Stimulated activated CD4-positive, alpha-beta T cell treated with anti-CD3 and anti-CD28 coated beads, Interleukin-1b, Interleukin-23, amount 100 ng/mL, for 24 hours (primary cell): ENCODE measurements at places on chromosomes 11 and 22.

GRCh38 chr22:44869196-44869595, 116.8 kb downstream of the ARHGAP8 start:
- DNase-seq: no peak

DNA sequence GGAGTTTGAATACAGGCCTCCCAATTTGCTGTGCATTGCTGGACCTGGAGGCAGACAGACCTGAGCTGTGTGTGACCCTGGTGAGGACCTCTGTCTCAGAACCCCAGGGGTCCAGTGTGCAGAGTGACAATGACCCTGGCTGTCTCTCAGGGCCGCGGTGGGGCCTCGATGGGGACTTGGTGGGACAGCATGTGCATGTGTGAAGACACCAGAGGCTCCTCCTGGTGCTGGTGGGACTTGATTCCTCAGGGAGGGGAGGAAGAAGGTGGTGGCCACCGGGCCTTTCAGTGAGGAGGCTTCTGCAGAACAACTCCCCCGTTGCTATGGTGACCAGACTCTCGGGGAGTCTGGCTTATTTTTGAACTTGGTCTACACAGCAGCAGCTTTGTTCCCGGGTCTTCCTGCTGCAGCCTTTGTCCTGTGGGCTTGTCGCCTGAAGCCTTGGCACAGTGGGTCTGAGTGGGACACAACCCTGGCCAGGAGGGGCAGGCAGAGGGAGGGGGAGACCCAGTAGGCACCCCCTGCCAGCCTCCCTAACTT, 35.3 kb downstream of the MCM5 start:
- no peak for DNase-seq

- DNase-seq: no peak
Observed at GRCh38 chr22:29338398-29338797, 22.9 kb upstream of the RASL10A start.

DNA sequence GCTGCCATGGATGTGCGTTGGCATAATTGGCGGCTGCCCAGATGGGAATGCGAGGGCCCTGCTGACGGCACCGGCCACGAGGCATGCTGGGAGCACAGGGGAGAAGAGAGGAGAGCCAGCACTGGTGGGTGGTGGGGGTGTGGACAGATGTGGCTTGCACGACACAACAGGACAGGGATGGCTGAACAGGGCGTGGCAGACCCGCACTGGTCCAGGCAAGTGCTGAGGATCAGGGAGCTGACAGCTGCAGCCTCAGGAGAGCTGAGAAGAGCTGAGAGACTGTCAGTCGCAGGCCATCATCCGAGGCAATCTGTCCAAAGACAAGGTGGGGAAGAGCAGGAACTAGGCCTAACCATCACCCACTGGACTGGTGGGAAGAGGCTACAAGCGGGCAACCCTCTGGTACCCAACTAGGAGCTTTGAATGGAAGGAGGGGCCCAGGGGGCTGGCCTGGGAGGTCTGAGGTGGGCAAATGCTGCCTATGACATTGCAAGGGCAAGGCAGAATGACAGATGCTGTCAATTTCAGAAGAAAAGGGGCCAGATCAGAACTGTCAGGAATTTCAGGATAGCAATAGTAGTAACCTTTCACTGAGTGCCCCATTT, 2.4 kb downstream of the GNB1L start:
- no peak for DNase-seq

GRCh38 chr11:383431-383830, 10.6 kb upstream of the PKP3 start:
- no peak for DNase-seq

DNA sequence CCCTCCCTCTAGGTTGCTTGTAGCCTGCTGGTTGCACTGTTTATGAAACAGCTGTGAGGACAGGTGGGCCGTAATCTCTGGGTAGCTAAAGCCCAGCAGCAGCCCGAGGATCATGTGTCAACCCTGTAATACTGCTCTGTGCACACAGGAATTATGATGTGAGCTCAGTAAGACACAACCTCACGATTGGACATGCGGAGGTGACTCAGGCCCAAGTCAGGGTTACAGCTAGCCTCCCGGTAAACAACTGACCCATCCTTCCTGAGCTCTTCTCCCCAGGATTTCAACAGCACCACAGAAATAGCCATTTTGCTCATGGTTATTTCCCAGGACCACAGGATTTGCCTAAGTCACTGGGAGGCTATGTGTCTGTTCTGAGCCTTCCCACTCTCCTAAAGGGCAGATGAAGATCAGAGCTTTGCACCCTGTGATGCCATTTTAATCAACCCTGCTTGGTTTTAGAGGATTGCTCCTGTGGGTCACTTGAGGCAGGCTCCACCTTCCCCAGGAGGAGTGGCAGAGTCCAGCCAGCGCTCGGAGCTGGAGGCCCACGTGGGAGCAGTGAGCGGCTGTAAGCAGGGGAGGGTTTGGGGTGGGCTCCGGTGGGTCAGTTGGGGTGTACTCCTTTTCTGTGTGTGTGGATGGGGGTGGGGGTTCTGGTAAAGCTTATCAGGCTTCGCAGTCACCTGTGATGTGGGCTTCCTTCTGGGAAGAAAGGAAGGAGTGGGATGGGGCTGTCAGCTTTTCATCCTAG, at the start of gene AMPD3:
TSS of gene AMPD3 (plus strand) at position 387 of the 754 bp plus-strand sequence. CDS start 6,256 bp downstream, outside the sequence.
- no peak for DNase-seq

DNA sequence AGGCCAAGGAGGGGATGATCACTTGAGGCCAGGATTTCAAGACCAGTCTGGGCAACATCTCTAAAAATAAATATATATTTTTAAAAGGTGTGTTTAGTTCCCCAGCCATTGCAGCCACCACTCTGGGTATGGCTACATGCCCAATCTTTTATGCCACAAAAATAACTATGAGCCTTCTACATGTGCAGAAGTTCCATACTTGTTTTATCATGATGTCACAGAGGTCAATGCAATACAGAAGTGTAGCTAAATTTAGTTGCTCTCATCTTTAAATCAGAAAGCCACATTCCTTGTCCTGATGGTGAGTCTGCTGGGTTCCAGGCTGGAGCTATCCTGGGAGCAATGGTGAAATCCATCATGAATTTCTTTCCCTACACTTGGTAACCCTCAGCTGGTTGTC, 436.3 kb downstream of the DYNC2H1 start:
- no peak for DNase-seq

- DNase-seq: no peak
Observed at GRCh38 chr11:72330131-72330727, 86.3 kb upstream of the PHOX2A start.

GRCh38 chr11:36508743-36509142, 1.3 kb downstream of the TRAF6 start:
- DNase-seq: no peak

- DNase-seq: no peak
Observed at GRCh38 chr22:47090591-47091245, 328.3 kb downstream of the TBC1D22A start.

GRCh38 chr11:130813638-130814037, 102.6 kb downstream of the SNX19 start:
- no peak for DNase-seq

DNA sequence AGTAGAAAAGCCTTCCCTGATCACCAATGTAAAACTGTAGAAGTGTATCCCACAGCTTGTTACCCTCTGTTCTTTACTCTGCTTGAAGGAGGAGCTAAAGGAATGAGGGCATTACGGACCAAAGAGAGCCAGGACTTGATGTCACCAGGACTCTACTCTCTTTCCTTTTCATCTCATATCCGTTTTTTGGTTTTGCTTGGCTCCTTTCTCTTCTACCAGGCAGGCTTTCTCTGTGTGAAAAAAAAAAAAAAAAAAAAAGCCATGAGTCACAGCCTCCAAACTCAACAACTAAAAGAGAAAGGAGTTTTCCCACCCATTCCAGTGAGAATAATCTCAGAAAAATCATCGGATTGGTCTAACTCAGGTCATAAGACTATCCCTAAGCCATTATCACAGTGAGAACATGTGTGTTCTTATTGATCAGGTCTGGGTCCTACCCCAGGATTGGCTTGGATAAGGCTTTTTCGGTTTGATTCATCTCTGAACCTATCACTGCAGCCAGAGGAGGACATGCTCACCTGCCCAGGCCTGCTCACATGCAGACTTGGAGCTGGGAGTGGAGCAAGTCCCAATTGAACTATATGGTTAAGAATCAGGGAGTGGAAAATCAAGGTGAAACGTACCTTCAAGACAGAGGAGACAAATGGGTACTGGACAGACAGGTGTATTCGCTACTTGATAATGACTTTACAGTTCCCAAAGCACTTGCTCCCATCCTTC, 19.4 kb upstream of the LRRC55 start:
- no peak for DNase-seq

- no peak for DNase-seq
Observed at GRCh38 chr11:1086171-1087102, 11.8 kb downstream of the MUC2 start.

- no peak for DNase-seq
Observed at GRCh38 chr11:87338046-87338639, 300.4 kb downstream of the TMEM135 start.

- DNase-seq: no peak
Observed at GRCh38 chr22:49306632-49307480, 520.8 kb downstream of the BRD1 start.

- DNase-seq: no peak
Observed at GRCh38 chr22:30879415-30879797, 89.2 kb downstream of the MORC2 start.

- DNase-seq: no peak
Observed at GRCh38 chr22:29734406-29734805, 14.6 kb downstream of the CABP7 start.

DNA sequence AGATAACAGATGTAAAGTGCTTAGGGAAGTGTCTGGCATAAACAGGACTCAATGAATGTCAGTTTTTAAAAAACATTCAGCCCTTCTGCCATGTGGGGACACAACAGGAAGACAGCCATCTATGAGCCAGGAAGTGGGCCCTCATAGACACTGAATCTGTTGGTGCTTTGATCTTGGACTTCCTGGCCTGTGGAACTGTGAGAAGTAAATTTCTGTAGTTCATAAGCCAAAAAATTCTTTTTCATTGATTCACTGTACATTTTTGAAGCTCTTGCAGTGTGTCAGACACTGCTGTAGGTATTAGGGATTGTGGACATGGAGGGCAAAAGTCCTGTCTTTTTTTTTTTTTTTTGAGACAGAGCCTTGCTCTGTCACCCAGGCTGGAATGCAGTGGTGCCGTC, 188.6 kb downstream of the HIPK3 start:
- DNase-seq: no peak

DNA sequence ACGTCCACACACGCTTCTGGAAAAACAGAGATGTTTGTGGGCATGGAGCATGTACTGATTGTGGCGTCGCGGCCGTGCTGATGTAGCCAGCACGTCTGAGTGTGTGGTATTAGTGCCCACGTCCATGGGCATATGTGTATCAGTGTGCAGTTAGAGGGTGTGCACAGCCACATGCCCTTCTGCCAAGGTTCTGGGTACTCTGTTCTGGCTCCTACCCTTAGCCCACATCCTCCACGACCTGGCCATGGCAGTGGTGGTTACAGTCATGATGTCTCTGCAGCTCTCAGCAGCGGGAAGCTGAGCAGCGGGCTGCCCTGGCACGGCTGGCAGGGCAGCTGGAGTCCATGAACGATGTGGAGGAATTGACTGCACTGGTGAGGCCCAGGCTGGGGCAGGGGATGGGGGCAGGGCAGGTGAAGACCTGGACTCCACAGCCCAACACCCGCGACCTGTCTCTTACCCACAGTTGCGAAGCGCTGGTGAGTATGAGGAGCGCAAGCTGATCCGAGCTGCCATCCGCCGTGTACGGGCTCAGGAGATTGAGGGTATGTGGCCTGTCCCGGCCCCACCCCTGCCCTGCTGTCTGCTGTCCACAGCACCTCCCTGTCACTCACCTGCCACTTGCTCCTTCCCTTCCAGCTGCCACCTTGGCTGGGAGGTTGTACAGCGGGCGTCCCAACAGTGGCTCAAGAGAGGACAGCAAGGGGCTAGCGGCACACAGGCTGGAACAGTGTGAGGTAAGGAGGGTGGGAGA, 7.3 kb downstream of the SMTN start:
- DNase-seq: no peak

DNA sequence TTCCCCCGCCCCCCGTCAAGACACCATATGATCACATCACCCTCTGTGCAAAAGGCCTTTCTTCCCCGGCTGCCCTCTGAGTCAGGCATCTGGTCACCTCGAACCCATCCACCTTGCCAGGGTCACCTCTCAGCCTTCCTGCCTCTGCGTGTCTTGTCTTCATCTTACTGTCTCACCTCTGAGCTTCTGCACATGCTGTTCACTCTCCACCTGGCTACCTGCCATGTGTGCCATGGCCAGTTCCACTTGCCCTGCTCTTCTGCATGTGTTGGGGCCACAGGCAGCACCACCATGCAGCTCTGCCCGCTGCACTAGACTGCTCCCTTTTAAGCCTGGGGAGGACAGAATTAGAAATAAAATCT, 9.8 kb downstream of the ZNF74 start:
- no peak for DNase-seq

GRCh38 chr11:29184939-29185890, 831.6 kb downstream of the KCNA4 start:
- DNase-seq: no peak

DNA sequence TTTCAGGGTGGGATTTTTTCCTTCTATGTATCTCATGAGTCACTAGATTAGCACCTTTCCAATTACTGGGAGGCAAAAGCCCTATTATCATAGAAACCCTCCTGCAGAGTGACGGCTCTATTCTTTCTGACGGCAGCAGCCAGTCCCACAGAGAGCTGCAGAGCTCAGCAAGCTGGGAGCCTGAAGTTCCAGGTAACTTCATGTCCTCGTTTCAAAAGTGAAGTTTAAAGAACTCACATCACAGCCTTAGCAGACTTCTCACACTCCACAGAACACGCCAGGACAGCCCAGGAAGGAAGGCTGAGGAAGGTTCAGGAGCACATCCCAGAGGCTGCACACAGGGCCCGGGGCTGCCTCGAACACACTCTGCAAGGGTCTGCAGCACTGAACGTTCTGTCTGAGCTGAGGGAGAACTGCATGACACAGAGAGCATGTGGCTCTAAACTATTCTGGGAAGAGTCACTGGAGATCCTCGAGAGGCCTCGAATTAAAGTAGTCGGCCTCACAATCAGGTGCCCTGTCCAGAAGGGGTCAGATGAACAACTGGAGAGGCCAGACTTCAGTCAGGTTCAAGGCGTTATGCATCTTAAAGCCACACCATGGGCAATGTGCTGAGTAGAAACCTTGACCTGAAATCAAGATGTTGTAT, 104.2 kb upstream of the DRD2 start:
- DNase-seq: no peak

DNA sequence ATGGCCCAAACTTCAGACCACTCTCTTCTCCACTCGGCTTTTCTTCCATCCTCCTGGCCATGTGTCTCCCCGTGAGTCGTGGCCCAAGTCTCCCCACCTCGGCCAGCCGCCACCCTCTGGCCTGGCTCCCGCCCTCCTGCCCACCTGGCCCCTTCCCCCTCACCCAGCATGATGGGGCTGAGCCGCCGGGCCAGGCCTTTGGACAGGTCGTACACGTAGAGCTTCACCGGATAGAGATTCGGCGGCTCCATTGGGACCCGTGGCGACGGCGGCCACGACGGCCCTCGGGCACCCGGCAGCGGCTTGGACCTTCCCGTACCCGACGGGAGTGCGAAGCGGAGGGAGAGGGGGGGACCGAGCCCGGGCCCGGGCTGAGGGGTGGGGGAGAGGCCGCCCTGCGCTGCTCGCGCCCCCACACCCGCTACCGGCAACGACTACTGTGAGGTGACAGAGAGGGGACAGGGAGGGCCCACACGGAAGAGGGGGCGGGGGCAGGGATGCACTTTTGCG, at the start of gene DESI1:
TSS of gene DESI1 (minus strand) at position 455 of the 510 bp plus-strand sequence. CDS start at position 251, 204 bp downstream.
- DNase-seq: no peak
